ENCODE measurements at places on chromosomes 12 and 14. TPM values are rescaled to one million over a fixed set of nuclear protein-coding genes. Genes with fewer than 3 reads are reported as not detected.

The TMEM233 gene
- polyA plus RNA-seq = 2.3 TPM

The KSR2 gene
- not detected for polyA plus RNA-seq

The PCED1B gene
- 0.48 TPM for polyA plus RNA-seq

The MIPOL1 gene
- 5.5 TPM for polyA plus RNA-seq

The MIP gene
- not detected for polyA plus RNA-seq

The PPP1R36 gene
- polyA plus RNA-seq = 0.73 TPM

The RTL1 gene
- polyA plus RNA-seq = 54.6 TPM

The TDRD9 gene
- polyA plus RNA-seq = 0.40 TPM

DNA sequence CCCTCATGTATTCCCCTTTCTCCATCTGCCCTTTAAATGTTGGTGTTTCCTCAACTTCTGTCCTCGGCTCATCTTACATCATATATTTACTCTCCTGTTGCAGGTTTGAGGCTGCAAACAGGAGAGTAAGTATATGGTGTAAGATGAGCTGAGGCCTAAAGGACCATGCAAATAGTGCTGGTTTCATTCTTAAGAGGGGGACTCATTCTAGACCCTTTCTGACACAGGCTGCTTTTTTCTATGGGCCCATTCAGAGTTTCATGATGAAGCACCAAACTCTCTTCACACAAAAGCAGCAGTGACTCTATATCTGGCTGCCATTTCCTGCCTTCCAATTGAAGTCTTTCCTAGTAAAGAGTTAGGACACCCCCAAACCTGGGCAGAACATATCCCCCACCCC is 218.5 kb downstream of the PHLDA1 start:
- no peak for DNase-seq

- DNase-seq = peak; percentile 22
Observed at GRCh38 chr12:2963760-2964292, 4.6 kb downstream of the TEAD4 start.

DNA sequence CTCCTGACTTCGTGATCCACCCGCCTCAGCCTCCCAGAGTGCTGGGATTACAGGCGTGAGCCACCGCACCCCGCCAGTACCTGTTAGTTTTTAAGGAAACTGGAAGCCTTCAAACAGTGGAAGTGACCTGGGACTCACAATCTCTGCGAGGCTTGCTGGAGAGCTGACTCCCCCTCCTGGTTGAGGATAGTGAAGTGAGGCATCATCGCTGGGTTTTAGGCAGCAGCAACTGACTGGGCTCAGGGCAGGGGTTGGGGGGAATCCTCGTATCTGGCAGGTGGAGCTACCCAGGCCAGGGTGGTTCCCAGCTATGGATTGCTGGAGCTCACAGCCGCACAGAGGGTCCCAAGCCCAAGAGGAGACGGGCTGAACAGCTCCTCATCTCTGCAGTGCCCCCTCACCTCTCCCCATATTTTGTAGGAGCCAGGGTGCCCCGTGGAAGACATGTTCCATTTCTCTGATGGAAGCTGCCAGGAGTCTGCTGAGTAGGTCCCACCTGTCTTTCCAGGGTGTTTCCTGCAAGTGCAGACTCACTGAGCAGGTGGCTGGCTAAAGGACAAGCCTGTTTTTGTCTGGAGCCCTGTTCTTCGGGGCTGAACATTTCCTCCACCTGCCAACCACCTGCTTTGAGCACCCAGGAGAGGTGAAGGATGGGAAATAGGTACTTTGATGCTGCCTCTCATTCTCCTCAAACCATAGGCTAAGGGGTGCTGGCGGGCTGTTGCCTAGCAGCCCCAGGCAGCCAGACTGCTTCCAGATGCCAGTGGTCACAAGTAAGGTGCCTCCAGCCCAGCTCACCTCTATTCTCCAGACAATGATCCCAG is 3.1 kb downstream of the AVIL start:
- no peak for DNase-seq

- peak; percentile 76 for DNase-seq
Observed at GRCh38 chr14:102594514-102595175, 2.2 kb downstream of the RCOR1 start.

DNA sequence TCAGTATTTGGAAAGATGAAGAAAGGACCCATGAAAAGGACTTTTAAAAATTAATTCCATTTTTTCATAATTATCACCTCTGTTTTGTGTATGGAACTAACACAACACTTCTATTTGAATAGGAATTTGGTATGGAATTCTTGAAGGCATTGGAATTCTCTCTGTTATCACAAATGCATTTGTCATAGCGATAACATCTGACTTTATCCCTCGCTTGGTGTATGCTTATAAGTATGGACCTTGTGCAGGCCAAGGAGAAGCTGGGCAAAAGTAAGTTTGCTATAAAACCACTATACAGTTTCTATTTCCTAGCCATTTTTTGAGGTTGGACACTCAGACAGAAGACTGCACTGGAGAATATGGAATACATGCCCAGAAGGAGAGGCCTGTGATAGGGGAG is 98.6 kb downstream of the SLC5A8 start:
- no peak for DNase-seq

GRCh38 chr14:85711620-85712019 is 181.7 kb downstream of the FLRT2 start:
- no peak for DNase-seq

GRCh38 chr14:94161981-94162380 is 12.1 kb upstream of the PPP4R4 start:
- peak; percentile 27 for DNase-seq

DNA sequence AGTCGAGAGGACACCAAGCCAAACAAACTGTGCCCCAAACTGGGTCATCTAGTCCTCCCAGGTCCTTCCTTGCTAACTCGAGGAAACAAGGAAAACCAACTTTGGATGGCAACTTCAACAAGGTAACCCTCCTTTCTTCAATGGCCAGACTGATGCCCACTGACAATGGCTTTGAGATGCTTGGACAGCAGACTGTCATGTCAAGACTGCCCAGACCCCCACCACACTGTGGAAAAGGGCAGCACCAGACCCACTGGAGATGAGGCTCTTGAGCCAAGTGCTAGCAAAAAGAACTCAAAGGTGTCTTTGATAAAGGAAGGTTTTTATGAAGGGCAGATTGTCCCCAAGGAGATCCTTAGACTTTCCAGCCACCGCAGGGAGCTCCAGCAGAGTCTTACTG is 9.0 kb upstream of the CDH24 start:
- no peak for DNase-seq

DNA sequence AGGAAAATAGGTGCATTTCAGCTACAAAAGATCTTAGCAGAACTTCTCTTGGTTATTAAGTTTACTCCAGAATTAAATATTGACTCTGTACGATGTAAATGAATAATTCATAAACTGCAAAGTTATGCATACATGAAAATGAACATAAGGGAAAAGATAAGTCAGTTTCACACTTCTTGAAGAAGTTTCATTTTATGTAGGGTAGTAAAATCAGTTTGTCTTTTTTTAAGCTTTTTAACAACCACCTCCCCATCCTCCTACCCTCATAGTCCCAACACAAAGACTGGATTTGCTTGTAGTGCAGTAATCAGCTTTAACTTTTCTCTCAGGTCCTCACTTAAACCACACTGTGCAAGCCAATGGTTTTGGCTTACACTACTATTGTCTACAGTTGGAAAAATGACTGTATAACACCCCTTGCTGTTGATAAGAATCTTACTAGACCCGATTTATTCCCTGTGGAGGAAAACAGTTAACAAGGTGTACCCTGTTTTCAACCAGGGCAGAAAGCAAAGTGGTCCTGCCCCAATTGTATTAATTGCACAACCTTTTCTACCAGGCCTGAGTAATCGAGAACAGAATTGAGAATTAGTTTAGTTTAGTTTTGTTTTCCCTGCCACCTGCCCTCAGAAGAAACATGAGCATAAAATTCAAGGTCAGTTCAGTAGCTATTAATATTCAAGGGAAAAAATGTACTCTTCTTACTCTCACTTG is 44.1 kb downstream of the NIN start:
- DNase-seq = no peak

DNA sequence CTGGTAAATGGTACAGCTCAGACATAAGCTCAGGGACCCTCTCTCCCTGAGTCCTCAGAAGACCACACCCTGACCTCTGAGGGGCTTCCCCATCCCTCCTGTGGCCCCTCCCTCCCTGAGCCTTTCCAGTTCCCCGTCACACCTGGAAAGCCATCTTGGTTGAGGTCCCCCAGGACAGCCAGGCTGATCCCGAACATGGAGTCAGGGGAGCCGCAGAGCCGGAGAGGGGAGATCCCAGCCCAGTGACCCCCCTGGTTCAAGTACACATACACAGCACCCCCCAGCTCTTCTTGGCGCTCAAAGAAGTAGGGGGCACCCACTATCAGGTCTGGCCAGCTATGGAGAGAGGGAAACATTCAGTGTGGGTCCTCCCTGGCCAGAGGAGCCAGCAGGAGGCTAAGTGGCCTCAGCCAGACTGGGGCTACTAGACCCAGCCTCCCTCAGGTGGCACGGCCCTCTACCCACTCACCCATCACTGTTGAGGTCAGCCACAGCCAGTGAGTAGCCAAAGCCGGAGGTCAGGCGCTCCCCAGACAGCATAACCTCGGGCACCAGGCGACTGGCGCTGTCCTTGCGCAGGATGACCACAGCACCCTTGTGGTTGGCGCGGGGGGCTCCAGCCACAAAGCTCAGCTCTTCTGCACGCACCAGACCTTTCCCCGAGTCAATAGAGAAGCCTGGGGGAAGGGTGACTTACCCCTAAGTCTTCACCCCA is 9.3 kb downstream of the ITGA7 start:
- DNase-seq = no peak

- DNase-seq = peak; percentile 91
Observed at GRCh38 chr14:88554457-88555286, at the start of gene PTPN21. PTPN21 (minus strand) TSS chr14:88555007; CDS start chr14:88550417, 4,590 bp downstream.

GRCh38 chr12:100574187-100575074 is 947 bp downstream of the GAS2L3 start:
- DNase-seq = peak; percentile 54

DNA sequence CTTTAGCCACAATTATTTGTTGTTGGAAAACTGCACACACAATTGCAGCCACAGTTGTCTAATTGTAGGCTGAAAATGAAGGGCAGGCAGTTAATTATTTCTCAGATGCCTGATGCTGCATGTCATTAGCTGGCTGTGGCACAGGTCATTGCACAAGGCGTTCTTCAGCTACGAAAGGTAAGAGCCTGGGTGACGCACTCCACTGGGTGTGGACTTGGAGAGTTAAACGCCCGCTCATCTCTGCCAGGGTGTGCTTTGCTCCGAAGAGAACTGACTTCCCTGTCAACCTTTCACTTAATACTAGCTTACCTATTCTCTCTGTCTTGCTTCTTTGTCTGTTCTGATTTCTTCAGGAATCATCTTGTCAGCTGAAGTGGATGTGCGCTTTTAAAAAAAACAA is 91.4 kb upstream of the CPM start:
- no peak for DNase-seq

DNA sequence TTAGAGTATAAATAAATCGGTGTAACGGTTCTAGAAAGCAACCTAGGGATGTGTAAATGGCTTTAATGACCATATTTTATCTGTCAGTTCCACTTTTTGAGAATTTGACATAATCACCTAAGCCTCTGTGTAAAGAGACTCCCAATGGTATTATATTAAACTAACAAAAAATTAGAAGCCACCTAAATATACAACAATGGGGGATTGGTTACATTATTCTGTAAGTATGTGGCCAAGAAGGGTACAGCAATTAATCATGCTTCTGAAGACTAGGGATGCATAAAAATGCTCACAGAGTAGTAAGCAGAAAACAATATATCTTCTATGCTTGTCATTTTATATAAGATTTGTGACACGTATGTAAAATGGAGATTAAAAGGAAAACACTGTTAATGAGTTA is 10.5 kb downstream of the RNF10 start:
- no peak for DNase-seq

DNA sequence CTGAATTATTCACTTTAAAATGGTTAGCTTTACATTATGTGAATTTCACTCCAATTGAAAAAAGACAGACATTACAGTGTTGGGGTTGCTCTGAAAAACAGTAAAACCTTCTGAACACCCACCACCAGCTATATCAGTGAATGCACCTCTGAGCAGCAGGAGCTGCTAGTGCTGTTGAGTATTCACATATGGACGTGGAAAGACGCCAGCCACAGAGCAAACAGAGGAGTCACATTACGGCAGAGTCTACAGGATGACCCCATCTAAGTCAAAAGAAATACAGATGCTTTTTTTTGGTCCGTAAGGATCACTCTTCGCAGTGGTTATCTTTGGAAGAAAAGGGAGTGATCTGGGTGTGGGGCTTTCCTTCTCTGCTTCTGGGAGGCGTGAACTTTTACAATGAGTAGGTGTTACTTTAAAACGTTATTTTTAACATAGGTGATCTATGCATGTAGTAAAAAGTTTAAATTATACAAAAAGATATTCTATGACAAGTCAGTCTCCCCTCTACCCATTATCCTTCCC is 4.5 kb downstream of the HVCN1 start:
- DNase-seq = no peak

Data from muscle of leg (tissue), 16 donors.